Activated naive CD4-positive, alpha-beta T cell treated with anti-CD3 and anti-CD28 coated beads, Interleukin-2, amount 50 U/mL, for 16 hours (primary cell): ENCODE measurements at places on chromosomes 7 and 10.

- no peak for DNase-seq
Measured at GRCh38 chr7:95059842-95060313, 152.5 kb downstream of the PPP1R9A start.

DNA sequence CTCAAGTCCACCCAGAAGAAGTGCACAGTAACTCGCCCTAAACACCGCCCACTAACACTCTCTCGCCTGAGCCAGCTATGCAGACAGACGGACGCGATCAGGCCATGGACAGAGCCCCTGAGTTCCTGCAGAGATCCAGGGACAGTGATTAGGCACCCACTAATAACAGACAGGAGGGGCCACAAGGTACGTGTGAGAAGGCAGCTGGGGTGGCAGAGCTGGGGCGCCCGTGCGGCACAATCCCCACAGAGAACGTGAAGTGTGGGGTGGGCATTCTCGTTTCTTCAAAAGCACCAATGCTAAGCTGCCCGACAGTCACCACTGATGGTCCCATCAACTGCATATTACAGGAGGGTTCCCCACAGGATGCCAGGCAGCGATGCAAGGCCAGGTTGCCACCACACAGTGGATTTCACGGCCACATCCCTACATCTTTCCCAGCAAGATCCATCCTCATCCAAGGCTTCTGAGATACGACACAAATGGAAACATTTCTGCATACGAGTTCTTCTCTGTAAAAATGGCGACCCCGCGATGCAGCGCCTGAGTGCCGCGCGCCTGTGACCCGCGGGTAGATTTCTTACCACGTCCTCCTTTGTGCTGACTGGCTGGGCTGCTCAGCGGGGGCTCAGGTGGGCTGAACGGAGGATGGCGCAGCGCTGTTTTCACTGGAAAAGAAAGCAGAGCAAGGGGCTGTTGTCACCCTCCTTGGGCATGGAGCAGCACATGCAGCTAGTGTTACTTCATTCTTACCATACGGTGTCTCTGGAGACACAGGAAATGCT lies 237.5 kb downstream of the TNS3 start:
- no peak for DNase-seq

GRCh38 chr7:117848941-117849340 lies 24.3 kb downstream of the CTTNBP2 start:
- DNase-seq, result no peak

DNA sequence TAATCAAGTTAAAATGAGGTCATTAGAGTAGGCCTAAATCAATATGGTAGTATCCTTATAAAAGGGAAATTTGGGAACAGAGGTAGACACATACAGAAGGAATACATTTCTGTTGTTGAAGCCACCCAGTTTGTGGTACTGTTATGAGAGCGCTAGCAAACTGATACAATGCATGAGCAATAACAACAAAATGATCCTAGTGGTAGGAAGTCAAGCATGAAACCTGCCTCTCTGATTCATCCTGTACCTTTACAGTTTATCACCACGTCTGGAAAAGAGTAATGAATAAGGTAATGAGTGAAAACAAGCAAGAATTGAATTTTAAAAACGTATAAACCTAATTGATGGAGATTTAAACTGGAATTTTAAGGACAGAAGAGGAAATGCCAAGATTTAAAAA lies 217.2 kb downstream of the PCLO start:
- no peak for DNase-seq

DNA sequence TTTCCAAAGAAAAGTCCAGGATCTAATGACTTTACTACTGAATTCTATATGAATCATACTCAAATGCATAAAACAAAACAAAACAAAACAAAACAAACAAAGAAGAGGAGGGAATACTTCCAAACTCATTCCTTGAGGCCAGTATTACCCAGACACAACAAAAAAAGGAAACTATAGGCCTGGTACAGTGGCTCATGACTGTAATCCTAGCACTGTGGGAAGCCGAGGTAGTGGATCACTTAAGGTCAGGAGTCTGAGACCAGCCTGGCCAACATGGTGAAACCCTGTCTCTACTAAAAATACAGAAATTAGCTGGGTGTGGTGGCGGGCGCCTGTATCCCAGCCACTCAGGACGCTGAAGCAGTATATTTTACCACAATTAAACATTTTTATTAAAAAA lies 114.6 kb downstream of the NRBF2 start:
- no peak for DNase-seq

DNA sequence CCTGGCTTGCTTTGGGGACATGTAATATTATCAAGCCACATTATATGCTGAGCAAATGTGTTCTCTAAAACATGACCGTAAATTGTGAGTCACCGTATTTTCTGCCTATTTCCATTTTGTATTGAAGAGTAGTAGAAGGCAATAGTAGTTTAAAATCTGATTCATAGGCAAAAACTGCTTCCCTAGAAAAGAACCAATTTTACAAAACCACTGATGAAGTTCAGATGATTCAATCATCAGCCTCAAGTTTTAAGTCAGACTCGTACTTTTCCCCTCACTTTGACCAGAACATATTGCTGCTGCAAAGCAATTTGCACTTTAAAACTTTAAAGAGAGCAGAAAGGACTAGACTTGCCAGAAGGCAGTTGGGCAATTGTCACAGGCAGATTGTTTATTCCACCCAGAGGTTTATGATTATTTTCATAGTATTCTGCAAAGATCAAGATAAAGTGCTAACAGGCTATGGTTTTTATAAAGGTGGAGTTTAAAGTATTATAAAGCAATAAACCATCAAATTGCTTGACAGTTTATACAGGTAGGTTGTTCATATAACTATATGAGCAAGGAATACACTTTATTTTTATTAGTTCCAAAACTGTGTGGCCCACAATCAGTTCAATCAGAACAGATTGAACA lies 168.2 kb downstream of the ETV1 start:
- DNase-seq, result no peak

DNA sequence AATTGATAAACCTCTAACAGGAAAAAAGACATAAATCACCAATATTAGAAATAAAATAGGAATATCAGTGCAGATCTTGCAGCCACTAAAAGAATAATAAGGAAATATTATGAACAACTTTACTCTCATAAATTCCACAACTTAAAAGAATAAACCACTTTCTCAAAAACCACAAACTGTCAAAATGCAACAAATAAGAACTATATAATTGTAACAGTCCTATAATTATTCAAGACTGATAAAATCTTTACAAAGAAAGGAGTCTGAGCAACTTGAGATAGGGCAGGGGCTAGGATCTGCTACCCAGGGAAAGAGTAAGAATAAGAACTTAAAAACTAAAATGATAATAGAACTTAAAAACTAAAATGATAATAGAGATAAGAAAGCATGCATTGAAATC lies 169.5 kb upstream of the GDF10 start:
- no peak for DNase-seq

DNA sequence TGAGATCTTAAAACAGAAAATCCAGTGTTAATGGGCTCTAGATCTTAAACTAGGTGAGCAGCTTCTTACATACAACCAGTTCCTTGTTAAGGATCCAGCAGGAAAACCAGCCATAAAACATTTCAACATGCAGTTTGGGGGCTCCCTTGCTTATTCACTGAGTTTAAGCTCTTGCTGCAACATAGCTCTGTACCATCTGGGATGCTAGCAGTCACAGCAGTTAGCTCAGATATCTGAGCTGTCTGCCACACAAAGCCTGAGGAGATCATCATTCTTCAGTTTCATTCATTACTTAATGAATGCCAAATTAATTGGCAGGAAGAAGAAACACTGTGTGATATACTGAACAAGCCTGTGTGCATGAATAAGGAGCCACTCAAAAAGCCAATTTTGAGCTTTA lies 62.8 kb downstream of the PODXL start:
- no peak for DNase-seq

GRCh38 chr7:122972056-122972455 lies 23.4 kb downstream of the TAS2R16 start:
- DNase-seq, result no peak

GRCh38 chr10:27884185-27884641 lies 114.7 kb downstream of the ODAD2 start:
- DNase-seq, result no peak

DNA sequence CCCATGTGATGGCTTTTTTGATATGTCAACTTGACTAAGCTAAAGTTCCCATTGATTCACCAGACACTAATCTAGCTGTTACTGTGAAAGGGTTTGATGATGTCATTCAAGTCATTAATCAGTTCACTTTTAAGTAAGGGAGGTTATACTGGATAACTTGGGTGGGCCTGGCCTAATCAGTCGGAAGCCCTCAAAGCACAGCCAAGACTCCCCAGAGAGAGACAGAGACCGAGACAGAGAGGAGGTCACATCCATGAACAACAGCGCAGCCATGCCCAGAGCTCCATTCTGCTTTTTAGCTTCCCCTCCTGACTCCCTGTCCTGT lies 103.4 kb downstream of the TRIL start:
- no peak for DNase-seq

- DNase-seq, result peak; percentile 25
Measured at GRCh38 chr10:32413513-32413912, 32.4 kb upstream of the CCDC7 start.

- DNase-seq, result peak; percentile 6
Measured at GRCh38 chr10:43209074-43209455, 57.8 kb downstream of the RASGEF1A start.

- DNase-seq, result no peak
Measured at GRCh38 chr7:150343225-150343624, 1.8 kb upstream of the RARRES2 start.

GRCh38 chr10:125144693-125145623 lies 15.4 kb downstream of the CTBP2 start:
- no peak for DNase-seq

DNA sequence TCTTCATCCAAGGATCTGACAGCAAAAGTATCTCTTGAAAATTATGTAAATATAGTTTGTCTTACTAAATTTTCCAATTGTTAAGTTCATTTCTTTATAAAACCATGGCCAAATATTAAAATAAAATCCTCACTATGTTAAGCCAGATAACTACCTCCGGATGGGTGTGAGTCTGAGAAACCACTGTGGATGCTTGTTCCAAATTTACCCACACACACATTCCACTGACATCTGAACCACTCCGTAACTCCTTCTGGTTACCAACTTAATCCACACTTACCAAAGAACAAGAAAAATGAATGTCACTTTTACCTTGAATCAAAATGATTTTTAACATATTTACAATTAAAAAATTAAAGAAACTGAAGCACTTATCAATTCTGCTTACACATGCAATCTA lies 19.7 kb downstream of the CYTH3 start:
- no peak for DNase-seq

DNA sequence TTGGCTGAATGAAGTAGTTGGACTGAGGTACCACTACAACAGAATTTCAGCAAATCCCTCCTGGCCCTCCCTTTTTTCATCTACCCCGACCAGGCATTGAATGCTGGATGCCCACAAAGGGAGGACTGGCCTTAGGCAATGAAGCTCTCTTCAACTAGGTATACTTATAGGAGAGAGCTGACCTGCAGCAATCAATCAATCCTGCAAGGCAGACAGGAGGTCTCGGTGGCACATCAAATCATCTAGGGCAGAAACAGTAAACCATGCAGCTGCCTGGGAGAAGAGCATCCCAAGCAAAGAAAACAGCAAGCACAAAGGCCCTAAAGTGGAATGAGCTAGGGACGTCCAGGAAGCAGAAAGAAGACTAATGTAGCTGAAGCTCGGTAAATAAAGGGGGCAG lies 2.4 kb upstream of the ABRAXAS2 start:
- no peak for DNase-seq

DNA sequence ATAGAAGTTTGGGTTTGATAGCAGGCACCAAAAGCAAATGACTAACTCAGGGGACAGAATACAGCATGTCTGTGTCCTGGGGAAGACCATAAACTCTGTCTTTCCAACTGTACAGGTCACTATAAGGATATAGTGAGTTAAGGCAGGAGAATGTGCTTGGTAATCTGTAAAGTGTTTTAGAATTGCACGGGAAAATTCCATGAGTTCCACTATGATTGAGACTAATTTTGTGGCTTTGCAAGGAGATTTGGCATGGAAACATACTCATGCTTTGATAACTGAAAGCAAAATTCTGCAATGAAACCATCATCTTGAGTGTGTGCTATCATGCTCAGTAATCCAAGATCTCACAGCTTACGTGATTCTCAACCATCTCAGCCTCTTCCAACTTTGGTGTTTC lies 152.6 kb downstream of the PKD1L1 start:
- DNase-seq, result no peak

DNA sequence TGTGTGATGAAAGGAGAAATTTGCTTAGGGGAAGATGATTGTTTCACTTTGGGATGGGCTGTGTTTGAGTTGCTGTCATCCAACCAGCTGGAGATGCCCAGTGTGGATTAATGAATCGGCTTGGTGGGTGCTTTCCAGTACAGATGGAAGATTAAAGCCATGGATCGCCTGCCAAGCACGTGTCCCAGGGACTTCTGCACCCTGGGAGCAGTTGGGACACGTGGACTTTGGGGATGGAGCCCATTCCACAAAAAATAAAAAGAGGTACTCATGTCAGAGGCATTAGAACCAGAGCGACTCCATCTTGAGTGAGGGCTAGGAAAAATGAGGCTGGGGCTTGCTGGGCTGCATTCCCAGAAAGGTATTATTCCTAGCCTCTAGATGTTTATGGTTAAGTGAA lies 29.3 kb upstream of the PRLHR start:
- no peak for DNase-seq

DNA sequence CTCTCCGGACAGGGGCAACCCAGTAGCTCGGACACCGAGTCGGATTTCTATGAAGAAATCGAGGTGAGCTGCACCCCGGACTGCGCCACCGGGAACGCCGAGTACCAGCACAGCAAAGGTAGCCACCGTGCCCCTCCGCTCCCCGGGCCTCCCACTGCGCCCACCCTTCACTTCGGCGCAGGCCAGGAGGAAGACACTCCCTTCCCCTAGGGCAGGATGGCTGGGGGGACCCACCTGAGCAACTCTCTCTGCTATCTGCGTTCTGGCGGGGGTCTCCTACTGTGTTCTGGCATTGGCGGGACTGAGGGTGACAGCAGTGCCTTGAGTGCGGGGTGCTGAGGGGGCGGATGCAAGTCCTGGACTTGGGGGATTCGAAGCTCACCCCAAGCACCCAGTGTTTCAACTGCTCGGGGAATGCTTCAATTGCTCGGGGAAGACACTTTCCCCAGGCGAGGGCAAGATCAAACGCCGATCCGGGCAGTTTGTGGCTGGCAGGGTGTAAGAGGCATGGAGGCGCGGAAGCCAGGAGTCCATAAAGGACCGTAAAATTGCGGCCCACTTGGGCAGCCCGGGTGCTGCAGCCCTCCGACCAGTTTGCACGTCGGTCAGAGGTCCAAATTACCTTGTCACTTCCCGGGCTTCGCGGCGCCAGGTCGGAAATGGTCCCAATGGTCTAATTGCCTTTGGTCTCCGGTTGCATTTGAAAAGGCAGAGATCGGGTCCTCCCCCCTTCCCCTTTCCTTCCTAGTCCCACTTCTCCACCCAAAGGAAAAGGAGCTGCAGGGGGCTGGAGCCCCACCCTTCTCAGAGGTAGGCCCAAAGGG lies 950 bp downstream of the EVX1 start:
- no peak for DNase-seq

GRCh38 chr7:142391191-142391992 lies 133.5 kb upstream of the PRSS58 start:
- DNase-seq, result peak; percentile 50

DNA sequence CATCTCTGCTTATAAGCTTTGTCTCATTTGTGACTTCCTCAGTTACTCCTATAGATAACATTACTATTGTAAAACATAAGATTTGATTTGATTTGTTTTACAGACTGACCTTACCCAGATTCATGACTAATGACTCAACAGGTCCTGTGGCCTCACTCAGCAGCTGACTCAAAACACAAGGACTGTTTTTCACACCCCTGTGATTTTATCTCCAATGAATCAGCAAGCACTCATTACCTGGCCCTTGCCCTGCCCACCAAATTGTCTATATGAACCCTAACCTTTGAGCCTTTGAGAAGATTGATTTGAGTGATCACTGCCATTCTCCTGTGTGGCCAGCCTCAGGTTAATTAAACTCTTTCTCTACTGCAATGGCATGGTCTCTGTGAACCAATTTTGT lies 1064.6 kb upstream of the LRRTM3 start:
- no peak for DNase-seq
